ENCODE measurements at places on chromosomes 16 and 17.

- DNase-seq = peak; percentile 6
Observed at GRCh38 chr17:13728781-13729180, 127.1 kb upstream of the HS3ST3A1 start.

DNA sequence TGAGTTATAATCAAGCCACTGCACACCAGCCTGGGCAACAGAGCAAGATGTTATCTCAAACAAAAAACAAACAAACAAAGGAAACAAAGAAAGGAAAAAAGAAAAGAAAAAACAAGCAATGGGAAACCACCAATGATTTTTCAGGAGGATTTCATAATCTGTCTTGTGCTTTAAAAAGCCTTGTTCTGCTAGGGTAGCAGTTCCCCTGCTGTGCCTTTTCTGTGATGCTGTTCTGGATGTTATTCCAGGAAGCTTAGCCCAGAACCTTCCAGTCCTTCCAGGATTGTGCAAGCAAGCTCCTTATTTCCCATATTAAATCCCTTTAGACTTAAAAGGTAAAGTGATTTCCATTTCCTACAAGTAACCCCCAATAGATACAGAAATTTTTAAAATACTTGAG lies 171.1 kb downstream of the ABCC12 start:
- no peak for DNase-seq

DNA sequence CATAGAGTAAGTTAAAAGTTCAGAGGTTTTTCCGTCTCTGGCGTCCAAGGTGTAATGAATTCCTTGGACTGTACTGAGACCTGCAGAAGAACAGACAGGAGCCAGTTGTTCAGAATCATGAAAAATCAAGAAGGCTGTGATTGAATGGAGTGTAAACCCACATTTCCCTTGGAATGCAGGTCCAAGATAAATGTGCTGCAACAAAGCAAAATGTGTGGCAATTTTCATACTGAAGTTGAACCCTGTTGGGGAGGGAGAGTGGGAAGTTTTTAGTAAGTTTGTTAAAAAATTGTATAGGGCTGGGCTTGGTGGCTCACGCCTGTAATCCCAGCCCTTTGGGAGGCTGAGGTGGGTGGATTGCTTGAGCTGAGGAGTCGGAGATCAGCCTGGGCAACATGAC lies 21.4 kb downstream of the GGNBP2 start:
- DNase-seq = no peak

DNA sequence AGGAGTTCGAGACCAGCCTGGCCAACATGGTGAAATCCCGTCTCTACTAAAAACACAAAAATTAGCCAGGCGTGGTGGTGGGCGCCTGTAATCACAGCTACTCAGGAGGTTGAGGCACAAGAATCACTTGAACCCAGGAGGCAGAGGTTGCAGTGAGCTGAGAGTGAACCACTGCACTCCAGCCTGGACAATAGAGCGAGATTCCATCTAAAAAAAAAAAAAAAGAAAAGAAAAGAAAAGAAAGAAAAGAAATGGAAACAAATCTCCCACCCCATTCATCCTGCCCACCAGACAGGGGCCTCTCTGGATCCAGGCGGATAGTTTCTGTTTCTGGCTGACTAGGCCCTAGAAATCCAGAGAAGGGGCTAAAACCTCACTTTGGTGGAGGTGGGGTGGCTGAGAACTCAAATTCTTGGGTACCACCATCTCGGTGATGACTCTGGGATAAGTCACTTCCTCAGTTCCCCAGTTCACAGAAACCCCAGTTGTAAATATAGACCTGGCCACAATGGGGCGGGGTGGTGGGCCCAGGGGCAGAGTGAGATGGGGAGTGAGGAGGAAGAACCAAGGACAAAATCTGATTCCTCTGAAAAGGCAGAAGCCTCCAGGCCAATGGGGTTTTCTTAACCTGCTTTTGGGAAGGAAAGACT lies 22.2 kb downstream of the SOCS1 start:
- DNase-seq = no peak

DNA sequence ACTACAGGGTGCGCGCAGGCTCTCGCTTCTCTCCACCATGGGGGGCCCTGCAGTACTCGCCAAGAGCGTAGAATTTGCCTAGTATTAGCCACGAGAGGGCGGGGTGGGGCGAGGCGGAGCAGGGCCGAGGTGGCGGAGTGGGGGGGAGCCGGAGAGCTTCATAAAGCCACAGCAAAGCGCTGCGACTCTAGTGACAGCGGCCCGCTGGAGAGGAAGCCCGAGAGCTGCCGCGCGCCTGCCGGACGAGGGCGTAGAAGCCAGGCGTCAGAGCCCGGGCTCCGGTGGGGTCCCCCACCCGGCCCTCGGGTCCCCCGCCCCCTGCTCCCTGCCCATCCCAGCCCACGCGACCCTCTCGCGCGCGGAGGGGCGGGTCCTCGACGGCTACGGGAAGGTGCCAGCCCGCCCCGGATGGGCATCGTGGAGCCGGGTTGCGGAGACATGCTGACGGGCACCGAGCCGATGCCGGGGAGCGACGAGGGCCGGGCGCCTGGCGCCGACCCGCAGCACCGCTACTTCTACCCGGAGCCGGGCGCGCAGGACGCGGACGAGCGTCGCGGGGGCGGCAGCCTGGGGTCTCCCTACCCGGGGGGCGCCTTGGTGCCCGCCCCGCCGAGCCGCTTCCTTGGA lies at the start of gene TBX21:
TSS of gene TBX21 (plus strand) at position 190 of the 627 bp plus-strand sequence. CDS start at position 409, 219 bp downstream.
- DNase-seq = no peak

GRCh38 chr17:79988185-79988971 lies 47.3 kb downstream of the TBC1D16 start:
- DNase-seq = no peak

DNA sequence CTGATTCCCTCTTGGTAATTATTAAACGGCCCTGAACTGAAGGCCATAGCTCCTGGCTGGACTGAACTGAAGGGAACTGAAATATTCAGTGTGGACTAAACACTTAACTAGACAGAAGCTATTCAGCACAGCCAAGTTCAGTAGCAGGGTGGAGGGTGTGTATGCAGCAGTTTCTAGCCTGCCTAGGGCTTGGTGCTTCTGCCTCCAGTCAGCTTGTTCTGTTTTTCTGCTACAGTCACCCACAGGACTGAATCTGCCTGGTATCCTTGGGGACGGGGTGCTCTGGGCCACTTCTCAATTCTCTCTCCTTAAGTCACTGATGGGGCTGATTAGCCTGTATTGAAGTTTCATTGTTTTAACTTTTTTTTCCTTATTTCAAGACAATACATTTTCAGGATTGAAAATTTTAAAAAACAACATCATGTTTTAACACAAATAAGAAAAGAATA lies 77.1 kb downstream of the WWP2 start:
- no peak for DNase-seq

DNA sequence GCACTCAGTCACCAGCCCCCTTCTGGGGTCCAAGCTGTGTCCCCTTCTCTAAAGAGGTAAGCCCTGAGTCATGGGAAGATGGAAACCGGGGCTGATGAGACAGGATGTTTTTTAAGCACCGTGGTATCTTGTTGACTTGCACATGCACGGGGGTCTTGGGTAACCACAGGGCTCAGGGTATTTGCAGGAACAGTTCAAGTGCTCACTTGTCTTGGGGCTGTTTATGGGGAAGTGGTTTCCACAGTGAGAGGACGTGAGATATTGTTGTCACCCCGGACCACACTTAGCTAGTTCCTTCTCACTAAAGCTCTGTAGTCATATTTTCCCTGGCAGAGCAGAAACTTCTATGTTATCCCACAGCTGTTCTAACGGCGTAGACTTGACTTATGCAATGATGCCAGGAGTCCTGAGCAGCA lies 7.7 kb downstream of the CCL3L1 start:
- no peak for DNase-seq

GRCh38 chr16:52586159-52586558 lies 39.2 kb upstream of the TOX3 start:
- DNase-seq = no peak

DNA sequence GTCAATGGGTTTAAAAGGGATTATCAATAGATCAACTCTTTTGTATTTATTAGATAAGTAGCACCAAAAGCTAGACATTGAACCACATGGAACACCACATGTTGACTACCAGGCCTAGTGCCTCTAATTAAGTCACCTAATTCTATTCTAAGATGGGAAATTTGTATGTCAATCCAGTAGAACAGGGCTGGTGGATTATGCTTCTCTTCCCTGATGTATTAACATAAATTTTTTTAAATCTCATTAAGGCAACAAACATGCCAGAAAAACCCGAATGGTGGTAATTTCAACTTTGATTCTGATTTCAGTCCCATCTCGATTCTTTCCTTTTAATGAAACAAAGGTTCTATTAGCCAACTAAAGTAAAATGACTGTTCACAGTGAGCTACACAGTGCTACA lies 92.6 kb downstream of the KANSL1 start:
- no peak for DNase-seq

DNA sequence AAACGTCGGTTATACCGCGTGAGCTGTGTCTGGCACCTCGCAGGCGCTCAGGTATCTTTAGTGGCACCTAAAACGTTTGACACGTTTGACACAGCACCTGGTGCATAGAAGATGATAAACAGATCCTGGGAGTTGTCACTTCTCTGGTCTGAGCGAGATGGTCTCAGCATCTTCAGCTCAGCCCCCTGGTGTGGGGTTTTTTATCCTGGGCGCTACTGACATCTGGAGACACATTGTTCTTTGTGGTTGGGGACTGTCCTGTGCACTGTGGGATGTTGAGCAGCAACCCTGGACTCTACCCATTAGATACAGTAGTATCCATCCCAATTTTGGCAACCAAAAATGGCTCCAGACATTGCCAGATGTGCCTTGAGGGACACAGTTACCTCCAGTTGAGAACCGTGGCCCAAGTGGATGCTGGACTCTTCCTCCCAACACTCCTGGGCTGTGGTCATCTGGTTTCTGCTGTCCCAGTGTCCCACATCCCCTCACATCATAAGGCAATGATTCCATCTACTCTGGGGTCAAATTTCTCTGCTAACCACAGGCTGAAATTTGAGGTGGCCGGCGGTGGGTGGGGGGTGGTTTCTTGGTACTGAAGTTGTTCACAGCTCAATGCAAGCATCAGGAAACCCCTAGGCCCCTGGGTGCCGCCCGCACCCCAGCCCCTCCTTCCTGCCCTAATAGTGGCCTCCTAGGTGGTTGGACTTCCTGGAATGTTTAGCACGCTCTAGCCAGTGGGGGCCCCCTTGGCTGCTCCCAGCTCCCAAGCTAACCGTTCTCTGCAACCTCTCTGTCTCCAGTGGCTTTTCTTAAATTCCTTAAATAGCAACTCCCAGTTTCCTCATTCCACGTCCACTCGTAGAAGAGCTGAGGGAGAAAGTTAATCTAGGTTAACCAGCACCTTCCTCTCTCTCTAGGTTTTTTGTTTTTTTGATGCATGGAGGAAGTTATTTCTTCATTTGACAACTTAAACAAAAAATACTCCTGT lies 124.8 kb downstream of the ABCC1 start:
- DNase-seq = peak; percentile 85

DNA sequence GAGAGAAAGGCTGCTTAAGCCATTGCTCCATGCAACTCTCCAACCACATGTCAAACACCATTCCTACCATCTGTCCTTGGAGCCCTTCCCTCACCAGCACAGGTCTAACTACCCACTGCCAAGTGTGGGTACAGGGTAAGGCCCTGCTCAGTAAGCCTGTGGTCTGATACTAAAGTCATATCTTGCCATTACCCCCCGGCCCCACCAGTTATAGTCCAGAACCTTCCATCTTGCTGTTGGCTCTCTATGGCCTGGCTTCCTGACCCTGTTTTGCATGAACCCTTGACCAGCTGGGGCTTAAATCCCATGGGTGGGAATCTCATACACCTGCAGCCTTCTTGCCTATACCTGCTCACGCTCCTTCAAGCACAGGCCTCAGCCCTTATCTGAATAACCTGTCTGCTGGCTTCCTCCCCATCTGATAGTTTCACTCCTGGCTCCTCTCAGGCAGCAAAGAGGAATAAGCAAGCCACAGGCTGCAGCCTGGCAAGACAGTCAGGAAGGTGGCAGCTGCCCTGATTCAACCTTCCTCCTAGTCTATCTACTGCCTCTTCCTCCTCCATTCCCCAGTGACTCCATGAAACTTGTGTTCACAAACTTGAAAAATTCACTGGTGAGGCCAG lies 64.1 kb downstream of the ZFHX3 start:
- DNase-seq = no peak

DNA sequence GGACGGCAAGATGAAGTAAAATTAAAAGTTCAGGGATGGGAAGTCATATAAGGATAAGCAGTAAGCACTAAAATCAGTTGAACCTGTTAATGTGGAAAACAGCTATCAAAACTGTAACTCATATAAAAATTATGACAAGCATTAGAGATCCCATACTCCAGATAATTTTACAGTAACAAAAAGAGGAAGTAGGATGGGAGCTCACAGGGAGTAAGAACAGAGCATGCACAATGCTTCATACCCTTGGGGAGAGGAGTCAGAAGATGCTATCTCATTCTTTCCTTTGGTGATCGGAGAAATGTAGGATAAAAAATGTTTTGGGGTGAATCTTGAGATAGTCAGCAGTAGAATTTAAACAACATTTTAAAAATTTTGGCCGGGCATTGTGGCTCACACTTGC lies 164.7 kb upstream of the CACNG5 start:
- DNase-seq = no peak

DNA sequence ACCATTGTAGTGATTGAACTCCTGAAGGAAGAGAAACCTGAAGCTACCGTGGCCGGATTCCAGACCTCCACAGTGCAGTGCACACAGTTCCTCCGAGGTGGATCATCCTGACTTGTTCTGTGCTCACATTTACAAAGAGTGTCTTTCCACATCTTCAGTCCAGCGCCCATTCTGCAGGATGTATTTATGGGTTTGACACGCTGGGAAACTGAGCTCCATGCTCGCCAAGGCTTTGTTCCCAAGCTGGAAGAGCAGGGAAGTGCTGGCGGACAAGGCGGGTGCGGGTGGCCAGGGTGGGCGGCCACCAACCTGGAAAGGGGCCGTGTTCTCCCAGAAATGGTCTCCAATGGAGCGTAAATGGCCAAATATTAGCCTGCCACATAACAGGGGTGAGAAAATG lies 227.9 kb downstream of the IRF8 start:
- no peak for DNase-seq

GRCh38 chr17:48995974-48996721 lies 1.0 kb upstream of the IGF2BP1 start:
- DNase-seq = peak; percentile 58

- DNase-seq = no peak
Observed at GRCh38 chr16:57594531-57595031, 33.8 kb upstream of the ADGRG1 start.

GRCh38 chr17:72441909-72442308 lies 321.1 kb downstream of the SOX9 start:
- DNase-seq = no peak

Measured in hepatic stellate cell (primary cell).